Naive thymus-derived CD8-positive, alpha-beta T cell (primary cell): ENCODE measurements at places on chromosomes 6 and 20.

DNA sequence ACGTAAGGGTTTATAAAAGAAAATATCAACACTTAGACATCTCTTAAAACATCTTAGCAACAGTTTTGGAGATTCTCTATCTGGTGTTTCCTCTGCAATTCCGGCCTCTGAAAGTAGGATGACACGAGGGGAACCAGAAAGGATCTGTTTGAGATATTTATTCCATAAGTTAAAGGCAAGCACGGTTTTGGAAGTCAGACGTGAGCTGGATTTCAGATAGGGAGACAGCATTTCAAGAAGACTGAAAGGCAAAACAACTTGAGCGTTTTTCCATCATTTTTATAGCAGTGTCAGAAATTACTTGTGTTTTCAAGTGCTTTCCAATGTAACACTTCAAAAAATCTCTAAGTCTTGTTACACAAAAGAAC lies 52.9 kb upstream of the BTN3A2 start:
- no peak for DNase-seq

- no peak for DNase-seq
These were observed 63.7 kb upstream of the RIMS1 start for GRCh38 chr6:71822625-71823024.

- DNase-seq = no peak
These were observed 144.3 kb downstream of the CDH4 start for GRCh38 chr20:61396262-61396848.

- DNase-seq = peak; percentile 49
These were observed 51.1 kb downstream of the GGTLC1 start for GRCh38 chr20:23937303-23938117.

DNA sequence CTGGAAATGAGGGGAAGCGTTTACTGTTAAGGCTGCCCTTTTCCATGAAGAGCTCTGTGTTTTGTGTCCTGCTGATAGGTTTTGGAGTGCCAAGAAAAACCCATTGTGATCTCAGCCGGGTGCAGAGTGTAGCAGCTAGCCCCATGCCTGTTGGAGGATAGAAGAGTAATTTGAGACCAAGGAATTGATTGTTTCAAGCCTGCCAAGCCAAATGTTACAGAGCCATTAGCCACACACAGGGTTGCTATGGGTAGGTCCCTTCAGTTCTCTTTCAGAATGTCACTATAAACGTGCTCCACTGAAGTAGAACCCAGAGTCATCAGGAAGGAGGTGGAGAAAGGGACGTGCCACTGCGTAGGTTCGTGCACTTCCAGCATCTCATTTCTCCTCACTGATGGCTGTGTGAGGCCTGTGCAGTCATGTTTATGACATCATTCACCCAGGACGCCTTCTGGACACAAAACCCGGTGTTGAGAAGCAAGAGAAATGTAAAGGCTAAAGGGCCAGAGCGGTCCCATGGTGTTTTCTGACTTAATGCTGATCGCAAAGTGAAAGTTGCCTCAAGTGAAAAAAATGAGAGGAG lies 6.6 kb downstream of the GMPR start:
- DNase-seq = no peak

- DNase-seq = no peak
These were observed 5.7 kb upstream of the ZKSCAN3 start for GRCh38 chr6:28343898-28344677.

GRCh38 chr6:135901774-135902524 lies 50.4 kb downstream of the PDE7B start:
- peak; percentile 3 for DNase-seq

- DNase-seq = no peak
These were observed 88.5 kb downstream of the PSMG4 start for GRCh38 chr6:3347247-3347646.

- no peak for DNase-seq
These were observed 21.9 kb downstream of the SPATA2 start for GRCh38 chr20:49893242-49894072.

DNA sequence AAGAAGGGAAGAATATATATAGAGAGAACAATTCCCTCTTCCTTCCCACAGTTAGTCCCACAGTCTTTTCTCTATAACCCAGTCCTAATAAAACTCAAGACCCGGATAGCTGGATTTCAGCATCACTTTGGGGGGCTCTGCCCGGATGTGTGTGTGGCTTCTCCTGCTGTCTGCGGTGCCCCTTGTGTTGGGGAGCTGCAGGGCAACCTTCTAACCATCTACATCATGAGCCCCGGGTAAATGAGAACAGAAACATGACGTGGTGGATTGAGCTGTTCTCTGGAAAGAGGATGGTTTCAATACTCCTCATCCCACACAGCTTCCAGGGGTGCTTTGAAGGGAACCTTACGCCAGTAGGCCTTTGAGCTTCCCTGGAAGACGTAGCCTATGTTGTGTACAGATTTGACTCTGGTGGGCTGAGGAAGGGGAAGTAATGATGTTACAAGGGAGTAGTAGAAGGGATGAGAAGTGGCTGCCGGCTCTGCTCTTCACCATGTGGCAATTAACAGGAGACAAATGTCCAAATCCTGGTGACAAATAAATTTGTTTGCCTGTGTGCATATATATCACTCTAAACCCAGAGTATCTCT lies 13.5 kb upstream of the PRDM1 start:
- DNase-seq = no peak

DNA sequence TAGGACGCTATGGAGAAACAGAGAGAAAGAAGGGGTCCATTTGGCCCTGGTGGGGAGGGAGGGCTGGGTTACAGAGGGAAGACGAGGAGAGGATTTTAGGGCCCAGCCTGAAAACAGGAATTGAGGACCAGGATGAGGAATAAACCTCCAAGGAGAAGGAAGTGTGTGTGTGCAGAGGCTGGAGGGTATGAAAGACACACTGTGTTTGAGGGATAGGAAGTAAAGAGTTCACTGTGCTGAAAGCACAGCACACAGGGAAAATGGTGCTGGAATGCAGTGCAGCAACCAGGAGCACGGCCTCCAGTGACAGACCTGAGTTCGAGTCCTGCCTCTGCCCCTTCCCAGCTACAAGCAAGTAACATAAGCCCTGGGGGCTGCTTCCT lies 7.8 kb downstream of the MBOAT1 start:
- no peak for DNase-seq

DNA sequence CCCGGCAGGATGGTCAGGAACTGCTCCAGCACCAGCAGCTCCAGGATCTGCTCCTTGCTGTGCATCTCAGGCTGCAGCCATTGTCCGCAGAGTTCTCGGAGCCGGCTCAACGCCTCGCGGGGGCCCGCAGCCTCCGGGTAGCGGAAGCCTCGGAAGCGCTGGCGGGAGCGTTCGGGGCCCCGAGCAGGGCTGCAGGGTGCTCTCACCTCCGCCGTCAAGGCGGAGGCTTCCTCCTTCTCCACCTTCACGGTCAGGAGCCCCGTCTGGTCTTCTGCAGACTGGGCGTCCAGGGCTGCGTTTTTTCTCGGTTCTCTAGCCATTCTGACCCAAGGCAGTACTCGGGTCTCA lies 434 bp downstream of the ZKSCAN4 start:
- DNase-seq = peak; percentile 23

- DNase-seq = no peak
These were observed 31.6 kb upstream of the GJA10 start for GRCh38 chr6:89862698-89863097.

DNA sequence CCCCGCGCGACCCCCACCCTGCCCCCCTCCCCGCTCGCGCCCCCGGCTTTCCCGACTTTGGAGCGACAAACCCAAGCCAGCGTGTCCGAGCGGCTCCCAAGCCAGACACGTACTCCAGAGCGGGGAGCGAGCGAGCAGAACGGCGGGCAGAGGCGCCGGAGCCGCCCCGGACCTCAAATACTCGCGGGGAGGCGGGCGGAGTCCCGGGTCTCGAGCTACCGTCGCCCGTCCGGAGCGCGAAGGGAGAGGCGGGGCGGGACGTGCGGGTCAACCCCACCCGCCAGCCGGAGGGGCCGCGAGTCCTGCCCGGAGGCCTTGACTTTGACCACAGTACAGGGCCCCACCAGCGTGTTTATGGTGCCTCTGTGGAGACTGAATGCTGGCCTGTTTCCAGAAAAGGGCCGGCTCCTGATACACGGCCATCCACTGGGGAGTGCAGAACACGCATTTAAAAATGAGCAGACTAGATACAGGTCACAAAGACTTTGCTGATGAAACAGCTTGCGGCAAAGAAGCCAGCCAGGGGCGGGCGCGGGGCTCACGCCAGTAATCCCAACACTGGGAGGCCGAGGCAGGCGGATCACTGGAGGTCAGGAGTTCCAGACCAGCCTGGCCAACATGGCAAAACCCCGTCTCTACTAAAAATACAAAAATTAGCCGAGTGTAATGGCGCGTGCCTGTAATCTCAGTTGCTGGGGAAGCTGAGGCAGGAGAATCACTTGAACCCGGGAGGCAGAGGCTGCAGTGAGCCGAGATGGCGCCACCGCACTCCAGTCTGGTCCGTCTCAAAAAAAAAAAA lies at the start of gene SERPINB6:
SERPINB6 (minus strand) TSS at position 148 of the 799 bp plus-strand sequence. CDS start 12,235 bp downstream, outside the sequence.
- DNase-seq = peak; percentile 20

GRCh38 chr6:25202504-25202903 lies 76.7 kb upstream of the CARMIL1 start:
- DNase-seq = no peak

GRCh38 chr20:33846291-33846935 lies 35.3 kb downstream of the CHMP4B start:
- DNase-seq = no peak

GRCh38 chr20:5689463-5689862 lies 60.7 kb upstream of the SHLD1 start:
- no peak for DNase-seq

- DNase-seq = no peak
These were observed 22.6 kb downstream of the B4GALT5 start for GRCh38 chr20:49690899-49691620.

- no peak for DNase-seq
These were observed 221.0 kb downstream of the NFATC2 start for GRCh38 chr20:51321343-51322163.

- DNase-seq = no peak
These were observed 109.5 kb upstream of the SMLR1 start for GRCh38 chr6:130717657-130718056.

GRCh38 chr6:158377860-158378259 lies 65.6 kb downstream of the TULP4 start:
- no peak for DNase-seq

GRCh38 chr6:55636406-55637102 lies 57.6 kb upstream of the HMGCLL1 start:
- no peak for DNase-seq

DNA sequence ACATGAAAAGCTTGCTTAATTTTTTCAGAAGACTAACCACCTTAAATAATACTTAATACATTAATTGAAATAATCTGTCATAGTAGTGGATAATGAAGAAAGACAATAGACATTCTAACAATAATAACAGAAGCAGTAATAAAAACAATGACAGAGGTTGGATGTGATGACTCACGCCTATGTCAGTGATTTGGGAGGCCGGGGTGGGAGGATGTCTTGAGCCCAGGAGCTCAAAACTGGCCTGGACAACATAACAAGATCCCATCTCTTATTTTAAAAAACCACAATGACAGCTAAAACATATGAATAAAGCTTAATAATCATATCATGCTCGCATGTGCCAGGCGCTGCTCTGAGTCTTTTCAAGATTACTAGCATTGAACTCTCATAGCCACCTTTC lies 105.5 kb downstream of the IPCEF1 start:
- DNase-seq = no peak
